Cerebellum (tissue), 4 donors: ENCODE measurements at places on chromosomes 12 and 14.

- DNase-seq = no peak
Measured at GRCh38 chr14:38790916-38791315, 312.1 kb downstream of the SEC23A start.

DNA sequence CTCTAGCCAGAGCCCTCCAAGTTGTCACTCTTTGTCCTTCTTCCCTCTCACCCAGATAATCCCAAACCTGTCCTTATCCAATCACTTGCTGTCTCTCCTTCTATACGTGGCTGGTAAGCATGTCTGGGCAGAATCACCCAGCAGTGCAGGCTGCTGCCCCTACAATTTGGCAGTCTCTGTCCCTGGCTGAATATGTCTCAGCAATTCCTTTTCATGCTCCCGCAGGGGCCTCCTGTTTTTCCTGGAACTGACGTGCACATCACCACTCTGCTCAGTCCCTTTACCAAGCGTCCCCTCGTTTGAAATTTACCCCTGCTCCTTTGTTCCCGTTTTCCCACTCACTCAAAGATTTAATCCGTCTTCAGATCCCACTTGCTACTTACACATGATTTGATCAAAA is 80.0 kb downstream of the ST8SIA1 start:
- peak; percentile 16 for DNase-seq

DNA sequence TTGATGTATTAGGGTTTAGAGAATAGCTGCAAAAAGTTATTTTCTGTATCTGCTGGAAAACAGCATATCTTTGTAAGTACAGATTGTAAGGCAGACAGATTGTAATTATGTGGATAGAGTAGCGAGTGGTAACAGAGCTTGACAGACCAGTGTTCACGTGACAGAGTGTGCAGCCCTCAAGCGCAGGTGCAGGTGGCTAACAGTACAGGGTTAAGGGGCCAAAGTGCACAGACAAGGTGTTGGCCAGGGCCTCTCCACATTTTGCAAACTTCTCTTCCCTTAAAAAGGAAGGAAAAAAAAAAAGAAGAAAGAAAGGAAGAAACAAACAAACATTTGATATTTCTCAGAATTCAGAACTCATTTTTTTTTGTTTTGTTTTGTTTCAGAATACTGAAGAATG is 25.2 kb upstream of the KLHL42 start:
- DNase-seq = no peak

GRCh38 chr12:44848703-44849085 is 27.4 kb downstream of the NELL2 start:
- no peak for DNase-seq

- peak; percentile 14 for DNase-seq
Measured at GRCh38 chr12:95216711-95217376, 423 bp downstream of the FGD6 start.

DNA sequence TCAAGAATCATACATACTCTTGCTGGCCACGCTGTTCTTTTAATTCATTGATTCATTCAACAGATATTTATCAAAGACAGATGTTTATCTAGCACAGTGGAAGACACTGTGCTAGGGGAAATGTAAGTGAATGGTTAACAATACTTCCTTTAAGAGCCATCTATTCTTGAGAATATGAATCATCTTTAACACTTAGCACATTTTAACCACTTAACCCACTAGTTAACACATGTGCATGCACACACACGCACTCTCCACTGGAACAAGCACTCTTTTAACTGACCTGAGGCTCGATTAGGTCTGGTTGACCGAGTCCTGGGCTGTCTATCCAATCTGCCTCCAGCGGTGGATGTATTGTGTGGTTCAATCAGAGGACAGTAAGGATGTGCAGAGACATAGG is 34.6 kb downstream of the LMNTD1 start:
- DNase-seq = no peak

DNA sequence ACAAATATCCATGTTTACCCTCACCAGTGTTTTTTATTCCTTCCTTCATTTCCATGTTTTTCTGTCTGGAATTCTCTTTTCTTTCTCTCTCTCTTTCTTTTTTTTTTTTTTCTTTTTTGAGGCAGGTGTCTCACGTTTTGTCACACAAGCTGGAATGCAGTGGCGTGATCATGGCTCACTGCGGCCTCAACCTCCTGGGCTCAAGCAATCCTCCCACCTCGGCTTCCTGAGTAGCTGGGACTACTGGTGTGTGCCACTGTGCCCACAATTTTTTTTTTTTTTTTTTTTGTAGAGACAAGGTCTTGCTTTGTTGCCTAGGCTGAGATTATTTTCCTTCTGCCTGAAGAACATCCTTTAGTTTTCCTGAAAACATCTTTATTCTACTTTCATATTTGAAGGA is 15.0 kb upstream of the AMIGO2 start:
- DNase-seq = no peak

DNA sequence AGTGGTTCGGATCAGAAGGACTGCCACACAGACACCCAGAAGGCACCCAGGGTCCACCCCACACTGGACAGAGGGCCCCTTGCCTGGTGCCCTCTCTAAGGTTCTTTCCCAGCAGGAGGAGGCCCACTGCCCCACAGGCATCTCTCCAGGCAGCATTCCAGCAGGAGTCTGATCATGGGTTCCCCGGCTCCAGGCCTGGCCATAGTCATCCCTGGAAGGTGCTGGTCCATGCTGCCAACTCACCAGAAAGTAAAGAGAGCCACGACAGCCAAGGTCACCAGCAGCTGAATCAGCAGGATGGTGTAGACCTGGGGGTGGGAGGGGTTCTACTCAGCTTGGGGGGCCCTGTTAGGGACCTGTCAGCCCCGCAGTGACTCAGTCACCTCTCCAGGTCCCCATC is 6.4 kb downstream of the FAIM2 start:
- no peak for DNase-seq

- DNase-seq = peak; percentile 9
Measured at GRCh38 chr14:96362071-96362964, 823 bp downstream of the ATG2B start.

DNA sequence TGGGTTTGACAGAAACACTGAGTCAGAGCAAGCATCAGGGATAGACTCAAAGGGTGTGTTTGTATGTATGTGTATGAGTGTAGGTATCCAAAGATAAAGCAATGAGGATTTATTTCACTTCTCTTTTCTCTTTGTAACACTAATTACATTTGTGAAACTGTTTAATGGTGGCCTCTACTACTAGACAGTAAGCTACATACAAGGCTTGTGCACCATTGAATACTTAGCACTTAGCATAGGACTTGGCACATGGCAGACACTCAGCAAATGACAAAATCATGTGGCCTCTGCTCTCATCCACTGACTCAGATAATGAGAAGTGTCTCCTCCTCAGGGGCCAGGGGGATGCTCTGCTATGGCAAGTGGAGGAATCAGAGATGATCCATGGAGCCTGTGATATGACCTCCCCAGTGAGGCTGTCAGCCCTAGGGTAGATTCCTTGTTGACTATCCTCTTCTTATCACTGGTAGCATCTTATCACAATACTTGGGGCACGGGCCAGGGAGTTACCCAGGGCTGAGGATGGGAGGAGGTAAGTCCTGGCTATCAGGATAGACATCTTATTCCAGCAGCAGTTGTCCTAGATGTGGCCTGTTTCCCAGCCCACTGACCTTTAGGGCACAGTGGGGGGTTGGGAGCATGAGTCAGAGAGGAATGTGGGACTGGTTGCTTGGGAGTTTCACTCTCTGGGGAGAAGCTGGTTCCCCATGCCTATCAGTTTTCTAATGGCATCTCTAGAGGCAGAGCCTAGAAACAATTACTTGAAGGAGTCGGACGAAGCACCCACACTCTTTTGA is 71.2 kb upstream of the HOXC13 start:
- no peak for DNase-seq

DNA sequence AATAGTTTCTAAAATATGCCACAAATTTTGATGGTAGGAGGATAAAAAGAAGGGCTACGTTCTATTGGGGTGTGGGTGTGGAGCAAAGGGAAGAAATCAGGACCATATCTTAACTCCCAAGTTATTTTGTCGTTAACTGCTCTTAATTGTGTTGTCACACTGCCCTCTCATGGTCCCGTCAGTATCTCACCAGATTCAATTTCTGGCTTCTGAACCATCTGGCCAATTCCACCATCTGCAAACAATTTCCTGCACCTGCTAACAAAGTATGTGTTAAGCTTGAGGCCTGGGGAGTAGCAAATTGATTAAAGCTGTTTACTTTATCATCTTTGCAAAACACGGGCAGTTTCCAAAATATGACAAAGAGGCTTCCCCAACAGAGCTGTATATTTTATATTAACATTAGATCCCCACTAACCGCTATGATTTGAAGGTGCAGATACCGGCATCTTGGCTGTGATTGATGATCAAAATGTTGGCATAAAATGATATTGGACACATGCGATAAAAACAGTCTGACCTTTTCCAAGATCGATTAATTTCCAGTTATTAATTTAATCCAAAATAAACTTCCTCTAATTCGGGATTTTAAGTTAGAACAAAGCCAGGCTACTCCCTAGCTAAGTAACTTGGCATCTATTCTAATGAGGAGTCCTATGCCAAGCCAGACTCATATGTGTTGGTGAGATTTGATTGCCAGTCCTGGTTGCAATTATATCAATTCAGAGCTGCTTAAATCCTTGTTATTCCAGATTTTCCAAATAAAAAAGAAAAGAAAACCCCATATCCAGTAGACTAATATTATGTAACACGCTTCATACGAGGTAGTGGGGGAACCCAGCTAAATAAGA is 6.9 kb upstream of the DNM1L start:
- peak; percentile 86 for DNase-seq

DNA sequence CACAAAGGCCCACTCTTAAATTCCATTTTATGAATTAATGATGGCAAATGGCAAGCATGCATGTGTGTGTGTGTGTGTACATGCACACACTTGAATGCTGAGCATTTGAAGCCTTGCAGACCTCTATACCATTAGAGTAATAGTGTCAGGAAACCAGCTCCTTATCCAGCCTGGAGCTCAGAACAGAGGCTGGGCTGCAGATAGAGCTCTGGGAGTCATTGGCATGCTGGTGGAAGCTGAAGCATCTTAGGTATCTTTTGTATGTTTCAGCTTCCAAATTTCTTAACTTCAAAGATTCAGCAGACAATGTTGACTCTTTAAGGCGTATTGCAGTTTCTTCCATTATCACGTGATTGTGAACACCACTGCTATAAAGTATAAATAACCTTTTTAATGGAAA is 192.9 kb upstream of the ARHGAP5 start:
- no peak for DNase-seq

GRCh38 chr12:117038023-117038680 is 61.1 kb downstream of the TESC start:
- DNase-seq = no peak

DNA sequence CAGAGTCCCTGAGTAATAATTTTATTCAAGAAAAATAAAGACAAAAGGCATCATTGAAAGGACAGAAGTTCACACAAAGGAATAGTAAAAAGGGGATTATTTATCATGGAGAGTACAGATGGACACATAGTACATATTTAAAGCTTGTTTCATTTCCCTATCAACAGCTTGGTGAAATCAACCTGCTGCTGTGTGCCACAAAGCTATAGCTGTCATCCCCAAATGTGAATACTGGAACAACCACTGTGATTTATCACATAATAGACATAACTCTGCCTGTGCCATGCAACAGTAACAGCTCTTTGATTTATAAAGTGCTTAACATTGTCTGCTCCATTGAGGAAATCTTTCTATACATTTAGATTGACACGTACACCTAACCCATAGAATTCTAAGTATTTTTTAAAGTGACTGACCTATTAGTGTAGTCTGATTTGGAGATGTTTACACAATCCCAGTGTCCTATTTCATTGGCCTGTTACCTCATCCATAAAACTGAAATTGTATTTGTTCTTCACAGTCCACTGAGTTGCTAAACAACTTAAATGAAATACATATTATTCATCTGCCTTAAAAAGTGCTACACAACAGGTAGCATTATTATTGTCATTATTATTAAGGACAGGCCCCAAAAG is 3.3 kb downstream of the NEMF start:
- DNase-seq = no peak

- no peak for DNase-seq
Measured at GRCh38 chr12:99334285-99335056, 313.1 kb upstream of the GARIN6 start.

DNA sequence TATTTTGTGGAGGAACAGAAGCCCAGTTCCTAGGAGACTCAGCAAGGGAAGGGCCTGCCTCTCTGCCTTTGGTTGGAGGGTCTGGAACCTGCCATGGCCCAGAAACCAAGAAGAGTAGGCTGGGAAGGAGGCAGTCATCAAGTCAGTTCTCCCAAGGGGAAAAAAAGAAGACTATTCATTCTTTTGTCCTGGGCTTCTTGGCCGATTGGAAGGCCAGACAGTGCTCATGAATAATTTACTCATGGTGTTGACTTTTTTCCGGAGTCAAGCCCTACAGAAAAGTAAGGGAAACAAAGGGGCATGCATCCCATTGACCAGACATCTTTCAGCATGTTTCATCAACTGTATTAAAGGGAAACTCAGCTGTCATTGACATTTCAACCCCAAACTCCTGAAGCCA is 168.1 kb downstream of the PRKCH start:
- DNase-seq = no peak

DNA sequence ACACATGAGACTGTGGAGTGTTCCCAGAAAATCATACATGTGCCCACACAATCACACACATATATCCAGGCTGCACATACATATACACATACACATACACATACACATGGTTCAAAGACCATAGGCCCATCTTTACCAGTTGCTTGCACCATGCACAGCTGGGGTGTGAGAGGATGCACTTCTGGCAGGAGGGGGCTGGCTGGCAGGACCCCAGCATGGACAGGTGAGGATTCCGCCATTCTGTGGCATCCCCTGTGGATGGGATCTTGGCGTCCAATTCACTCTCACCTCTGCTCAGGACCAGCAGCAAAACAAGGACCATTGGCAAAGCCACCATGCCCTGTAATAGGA is 7.0 kb downstream of the ITGB7 start:
- DNase-seq = no peak

GRCh38 chr12:54589964-54590363 is 1.5 kb upstream of the PPP1R1A start:
- DNase-seq = no peak

DNA sequence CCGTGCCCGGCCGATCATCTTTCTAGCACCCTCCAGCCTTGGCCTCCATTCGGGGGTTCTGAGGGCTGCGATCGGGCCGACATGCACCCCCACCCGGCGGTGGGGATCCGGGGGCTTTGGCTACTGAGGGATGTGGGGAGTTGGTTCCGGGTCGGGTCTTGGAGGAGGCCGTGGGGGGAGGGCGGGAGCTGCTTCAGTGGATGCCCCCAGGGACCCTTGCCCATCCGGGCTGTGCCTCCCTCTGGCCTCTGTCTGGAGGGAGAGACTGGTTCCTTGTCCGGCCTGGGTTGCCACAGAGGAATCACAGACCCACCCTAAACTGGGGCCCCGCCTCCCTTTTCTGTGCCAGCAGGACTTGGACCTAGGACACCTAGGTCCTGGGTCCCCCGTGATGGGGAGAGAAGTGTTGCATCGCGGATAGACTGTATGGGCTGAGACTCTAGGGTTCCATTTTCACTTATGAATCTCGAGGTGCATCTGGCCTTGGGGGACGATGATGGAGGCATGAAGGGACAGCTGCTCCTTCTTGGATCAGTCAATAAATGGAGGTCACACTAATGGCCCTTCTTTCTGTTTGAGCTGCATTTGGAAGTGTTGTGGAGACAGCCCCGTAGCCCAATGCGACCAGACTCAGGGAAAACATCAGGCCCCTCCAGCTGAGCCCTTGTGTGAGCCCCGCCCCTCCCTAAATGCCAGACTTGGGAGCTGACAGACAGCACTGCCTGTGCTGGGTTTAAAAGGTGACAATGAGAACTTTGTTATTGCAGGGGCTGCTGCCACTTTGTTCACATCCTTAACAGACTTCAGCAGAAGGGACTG is 577 bp downstream of the DTX3 start:
- DNase-seq = peak; percentile 45
